ENCODE measurements at places on chromosomes 13 and 19.

DNA sequence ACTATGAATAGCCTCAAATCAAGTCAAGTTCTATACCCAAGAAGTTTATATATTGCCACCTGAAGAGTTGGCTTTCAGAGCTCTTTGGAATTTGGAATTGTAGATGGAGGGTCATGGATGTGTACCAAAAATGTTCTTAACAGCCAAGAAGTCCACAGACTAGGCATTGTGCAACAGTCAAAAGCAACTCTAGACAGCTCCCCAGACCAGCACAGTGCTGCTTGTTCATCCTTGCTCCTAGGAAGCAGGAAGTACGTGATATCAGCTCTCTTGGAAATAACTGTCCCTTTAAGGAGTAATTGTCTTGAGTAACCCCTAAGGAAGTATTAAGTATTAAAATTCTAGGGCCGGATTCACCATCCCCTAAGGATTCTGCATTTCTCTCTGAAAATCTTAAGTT is 30.7 kb upstream of the IL17D start:
- no peak for DNase-seq

GRCh38 chr19:5200844-5201243 is 139.8 kb downstream of the PTPRS start:
- no peak for DNase-seq

DNA sequence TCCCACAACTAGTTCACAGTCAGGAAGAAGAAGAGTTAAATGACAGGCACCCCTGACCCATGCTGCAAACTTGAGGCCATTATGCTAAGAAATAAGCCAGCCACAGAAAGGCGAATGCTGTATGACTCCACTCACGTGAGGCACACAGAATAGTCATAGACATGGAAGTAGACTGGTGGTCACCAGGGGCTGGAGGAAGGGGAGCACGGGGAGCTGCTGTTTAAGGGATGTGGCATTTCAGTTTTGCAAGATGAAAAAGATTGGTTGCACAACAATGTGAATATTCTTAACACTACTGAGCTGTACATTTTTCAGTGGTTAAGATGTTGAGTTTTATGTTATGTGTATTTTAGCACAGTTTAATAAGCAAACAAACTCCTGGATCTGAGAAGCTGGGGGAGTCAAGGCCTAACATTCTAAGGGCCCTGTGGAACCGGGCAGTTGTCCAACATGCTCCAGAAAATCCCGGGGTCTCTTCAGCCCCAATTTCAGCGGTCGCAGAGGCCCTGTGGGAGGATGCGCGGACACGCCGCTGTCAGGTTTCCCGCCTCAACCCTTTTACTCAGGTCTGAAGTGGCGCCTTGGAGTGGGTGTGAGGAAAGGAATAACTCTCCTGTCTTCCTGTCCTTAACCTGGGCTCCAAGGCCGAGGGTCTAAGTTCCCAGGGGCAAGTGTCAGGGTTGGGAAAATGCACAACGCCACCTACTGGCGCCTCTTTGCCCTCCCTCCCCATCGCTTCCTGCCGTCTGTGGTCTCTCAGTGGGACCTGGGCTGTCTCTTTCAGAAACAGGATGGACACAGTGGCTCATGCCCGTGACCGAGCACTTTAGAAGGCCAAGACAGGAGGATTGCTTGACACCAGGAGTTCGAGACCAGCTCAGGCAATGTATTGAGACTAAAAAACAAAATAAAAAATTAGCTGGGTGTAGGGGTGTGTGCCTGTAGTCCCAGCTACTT is 4.4 kb upstream of the TMEM272 start:
- no peak for DNase-seq

GRCh38 chr13:24916464-24916863 is 152.5 kb downstream of the RNF17 start:
- no peak for DNase-seq
